ENCODE measurements at places on chromosomes 3 and 15.

GRCh38 chr3:134927599-134927998 is 132.5 kb downstream of the EPHB1 start:
- DNase-seq: no peak

DNA sequence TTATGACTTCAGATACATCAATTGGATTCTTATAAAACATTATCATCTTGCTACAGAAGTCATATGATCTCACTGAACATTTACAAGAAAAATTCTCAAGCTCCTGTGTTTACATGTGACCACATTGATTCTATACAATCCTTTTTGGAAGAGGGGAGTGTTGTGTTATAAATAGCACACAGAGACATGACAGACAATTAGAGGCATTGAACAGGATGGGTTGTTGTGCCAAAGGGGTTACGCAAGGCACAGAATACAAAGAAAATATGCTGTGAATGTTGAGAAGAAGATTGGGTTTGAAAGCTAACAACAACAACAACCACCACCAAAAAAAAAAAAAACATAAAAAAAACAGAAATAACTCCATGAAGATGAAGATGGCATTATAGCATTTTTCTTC is 32.5 kb upstream of the TBL1XR1 start:
- DNase-seq: peak; percentile 26

- DNase-seq: peak; percentile 62
These were observed 28.2 kb downstream of the NEK4 start for GRCh38 chr3:52742418-52743041.

DNA sequence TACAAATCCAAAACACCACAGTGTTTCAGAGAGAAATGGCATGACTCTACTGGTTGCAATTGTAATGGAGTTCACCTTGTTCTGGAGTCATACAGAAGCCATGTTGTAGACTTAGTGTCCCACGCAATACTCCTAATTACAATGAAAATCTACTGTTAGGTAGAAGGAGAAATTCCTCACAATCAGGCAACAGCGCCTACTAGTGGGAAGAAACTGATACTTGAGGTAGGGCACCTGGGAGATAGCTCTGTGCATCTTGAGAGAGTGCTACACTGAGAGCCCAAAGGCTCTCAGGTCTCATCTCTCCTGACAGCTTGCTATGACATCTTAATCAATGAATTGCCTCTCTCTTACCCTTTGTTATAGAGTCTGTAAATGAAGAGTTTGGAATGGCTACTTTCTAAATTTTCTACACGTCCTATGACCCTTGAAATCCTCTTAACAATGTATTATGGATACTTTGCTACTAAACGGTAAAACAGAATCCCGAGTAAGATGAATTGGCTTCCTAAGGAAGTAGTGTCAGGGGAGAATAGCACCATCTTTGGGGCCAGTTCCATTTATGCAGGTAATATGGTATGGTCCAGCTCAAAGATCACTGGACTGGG is 422.7 kb upstream of the TPRG1 start:
- DNase-seq: no peak

DNA sequence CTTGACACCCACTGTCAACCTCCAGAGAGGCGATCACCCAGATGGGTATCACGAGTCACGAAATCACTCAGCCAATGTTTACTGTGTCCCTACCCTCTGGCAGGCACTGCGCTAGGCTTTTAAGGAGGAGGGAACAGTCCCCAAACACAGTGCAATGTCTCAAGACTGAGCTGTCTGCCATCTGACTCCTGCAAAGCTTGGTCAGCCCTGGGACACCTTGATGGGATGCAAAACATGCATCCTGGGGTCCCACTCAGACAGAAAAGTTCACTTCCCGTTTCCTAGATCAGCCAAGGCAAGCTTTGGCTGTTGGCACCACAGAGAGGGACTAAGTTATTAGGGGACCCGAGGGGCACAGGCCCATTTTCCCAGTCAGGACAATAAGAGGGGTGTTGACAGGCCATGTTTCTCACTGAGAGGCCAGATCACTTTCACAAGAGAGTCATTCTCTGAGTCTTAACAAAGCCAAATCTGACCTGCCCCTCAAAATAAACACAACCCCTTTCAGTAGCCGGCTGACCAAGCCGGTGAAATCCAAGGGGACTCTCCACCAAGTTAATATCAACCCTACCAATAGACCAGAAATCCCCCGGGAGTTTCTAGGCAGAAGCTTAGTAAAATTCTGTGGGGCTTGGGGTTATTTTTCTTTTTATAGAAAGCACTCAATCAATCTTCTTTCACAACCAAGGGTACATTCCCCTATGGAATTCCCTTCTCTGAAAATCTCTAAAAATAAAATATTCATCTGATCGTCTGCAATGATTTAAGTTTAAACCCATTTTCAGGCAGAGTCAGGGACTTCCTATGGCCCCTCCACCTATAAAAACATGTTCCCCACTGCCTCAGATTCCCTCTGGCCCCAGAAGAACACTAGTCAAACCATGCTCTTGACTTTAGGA is 3.5 kb downstream of the RFTN1 start:
- no peak for DNase-seq

DNA sequence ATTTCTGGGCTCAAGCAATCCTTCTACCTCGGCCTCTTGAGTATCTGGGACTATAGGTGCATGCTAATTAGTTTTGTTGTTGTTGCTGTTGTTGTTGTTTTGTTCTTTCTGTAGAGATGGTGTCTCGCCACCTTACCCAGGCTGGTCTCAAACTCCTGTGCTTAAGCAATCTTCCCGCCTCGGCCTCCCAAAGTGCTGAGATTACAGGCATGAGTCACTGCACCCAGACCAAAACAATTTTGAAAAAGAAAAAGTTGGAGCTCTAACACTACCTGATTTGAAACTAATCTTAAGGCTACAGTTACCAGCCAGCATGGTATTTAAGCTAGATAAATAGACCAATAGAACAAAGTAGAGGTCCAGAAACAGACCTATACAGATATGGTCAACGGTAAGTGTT is 29.8 kb downstream of the KPNA1 start:
- no peak for DNase-seq

DNA sequence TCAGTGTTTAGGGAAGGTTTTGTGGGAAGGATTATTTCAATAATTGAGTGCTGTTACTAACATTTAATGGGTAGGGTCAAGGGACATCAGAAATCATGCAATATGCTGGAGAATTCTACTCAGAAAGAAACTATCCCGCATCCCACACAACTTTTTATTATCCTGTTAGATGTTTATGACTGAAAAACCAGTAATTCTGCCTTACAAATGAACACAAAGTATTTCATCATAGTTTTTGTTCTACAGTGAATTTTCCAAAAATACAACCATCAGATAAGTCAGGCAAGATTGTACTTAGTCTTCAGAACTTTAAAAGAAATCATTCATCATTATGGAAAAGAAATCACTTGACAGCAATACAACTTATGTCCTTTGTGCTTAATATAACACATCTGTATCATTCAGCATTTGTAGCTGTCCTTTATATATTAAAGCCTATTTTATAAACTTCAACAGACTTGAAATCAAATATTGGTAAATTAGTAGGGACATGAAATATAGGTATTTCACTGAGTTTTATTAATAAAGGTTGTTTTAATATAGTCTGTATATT is 61.9 kb downstream of the TRPM7 start:
- DNase-seq: no peak

- DNase-seq: peak; percentile 42
These were observed 22.0 kb downstream of the AADAC start for GRCh38 chr3:151835751-151836525.

DNA sequence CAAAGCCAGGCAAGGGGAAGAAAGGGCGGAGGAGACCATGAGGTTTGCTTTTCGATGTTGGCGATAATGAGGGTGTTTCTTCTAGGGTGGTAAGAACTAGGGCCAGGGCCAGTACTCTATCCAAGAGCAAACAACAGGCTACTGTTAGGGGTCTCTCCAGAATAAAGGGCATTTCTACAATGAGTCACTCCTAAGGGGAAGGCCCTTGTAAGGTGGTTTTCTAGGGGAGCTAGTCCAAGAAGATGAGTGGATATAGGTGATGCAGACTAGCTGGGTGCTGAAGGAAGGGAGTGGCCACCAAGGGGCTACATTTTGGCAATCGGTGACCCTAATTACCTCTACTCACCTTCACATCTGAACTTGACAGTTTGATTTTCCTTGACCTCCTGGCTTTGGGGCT is 148.5 kb upstream of the HACD2 start:
- no peak for DNase-seq

DNA sequence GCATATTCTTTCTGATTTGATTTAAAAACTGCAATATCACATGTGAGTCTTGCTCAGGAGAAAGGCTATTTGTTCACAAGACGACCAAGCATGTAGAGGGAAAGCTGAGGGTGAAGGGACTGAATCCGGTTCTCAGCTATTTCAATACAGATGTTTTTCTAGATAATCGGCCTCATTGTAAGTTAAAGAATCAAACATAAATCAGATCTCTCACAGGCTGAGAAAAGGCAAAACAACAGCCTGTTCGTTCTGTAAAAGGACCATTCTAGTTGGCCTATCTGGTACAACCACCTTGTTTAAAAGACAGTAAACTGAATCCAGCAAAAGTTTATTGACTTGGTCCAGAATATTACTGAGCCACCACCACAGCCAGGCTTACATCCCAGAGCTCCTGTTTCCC is 1045.7 kb upstream of the CFAP20DC start:
- DNase-seq: no peak

DNA sequence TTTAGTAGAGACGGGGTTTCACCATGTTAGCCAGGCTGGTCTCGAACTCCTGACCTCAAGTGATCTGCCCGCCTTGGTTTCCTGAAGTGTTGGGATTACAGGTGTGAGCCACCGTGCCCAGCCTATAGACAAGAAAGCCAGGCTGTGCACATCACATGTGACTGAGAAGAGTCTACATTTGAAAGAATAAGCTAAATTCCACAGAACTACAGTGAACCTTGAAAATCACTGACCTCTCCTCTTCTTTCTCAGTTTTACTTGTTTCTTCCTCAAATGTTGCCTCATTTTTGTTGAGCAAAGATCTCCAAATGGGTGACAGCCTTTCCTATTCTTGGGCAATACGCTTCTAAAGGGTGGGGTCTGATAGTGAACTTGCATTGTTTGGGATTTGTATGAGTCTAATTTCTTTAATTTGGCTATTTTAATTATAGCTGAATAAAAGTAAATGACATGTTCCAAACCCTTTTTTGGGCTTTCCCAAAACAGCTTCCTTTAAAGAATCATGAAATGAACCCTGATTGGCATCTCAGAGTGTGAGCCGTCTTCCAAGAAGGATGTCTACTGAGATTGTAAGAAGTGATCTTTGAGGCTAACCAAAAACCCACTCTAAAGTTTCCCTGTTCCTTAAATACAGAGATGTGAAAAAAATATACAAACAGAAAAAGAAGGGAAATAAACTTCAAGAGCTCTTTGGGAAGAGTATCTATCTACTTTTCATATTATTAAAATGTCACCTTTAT is 21.6 kb upstream of the SPTBN5 start:
- DNase-seq: no peak

DNA sequence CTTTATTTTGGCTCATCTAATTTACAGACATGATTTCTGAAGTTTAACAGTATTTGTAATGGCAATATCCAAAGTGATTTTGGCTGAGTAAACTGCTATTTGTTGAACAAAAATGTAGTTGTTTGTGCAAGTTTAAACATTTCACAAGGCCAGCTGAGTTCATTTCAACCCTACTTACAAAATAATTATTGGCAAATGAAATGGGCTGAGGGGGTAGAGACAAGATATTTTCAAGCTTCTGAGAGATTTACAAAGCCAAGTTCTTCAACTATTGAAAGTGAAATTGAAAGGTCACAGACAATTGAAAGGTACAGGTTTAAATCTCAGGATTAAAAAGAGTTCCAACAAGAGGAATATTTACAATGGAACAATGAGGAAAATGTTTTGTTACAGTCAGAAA is 77.1 kb downstream of the DUT start:
- DNase-seq: no peak

GRCh38 chr3:14124223-14124614 is 451 bp downstream of the CHCHD4 start:
- peak; percentile 56 for DNase-seq

GRCh38 chr3:141105828-141106628 is 54.9 kb downstream of the SPSB4 start:
- peak; percentile 72 for DNase-seq

- DNase-seq: no peak
These were observed 49.6 kb upstream of the ICE2 start for GRCh38 chr15:60528530-60528929.

DNA sequence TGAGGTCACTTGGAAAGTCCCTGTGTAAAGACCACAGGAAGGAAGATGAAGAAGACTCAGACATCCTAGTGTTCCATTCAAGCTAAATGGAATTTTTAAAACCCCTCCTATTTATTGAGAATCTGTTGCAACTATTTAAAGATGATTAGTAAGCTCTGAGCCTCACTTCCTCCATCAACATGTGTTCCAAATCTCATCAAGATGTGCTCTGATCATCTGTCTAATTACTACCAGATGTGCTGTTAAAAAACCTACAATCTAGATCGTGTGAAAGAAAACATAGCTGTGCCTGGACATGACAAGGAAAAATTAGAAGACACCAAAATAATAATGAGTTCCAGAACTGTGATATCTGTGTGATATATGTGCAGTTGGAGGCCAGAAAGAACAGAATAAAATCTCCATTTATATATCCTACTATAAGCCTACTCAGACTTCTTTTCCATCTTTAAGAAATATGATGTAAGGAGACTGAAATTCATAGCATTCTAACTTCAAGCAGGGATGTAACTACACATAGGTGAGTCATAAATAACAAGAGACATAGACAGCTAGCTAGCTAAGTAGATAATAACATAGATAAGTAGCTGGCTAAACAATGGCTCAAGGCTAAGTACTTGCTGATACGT is 7.8 kb downstream of the XPC start:
- peak; percentile 32 for DNase-seq

- peak; percentile 33 for DNase-seq
These were observed 303.8 kb downstream of the TLE3 start for GRCh38 chr15:69793781-69794451.

GRCh38 chr15:64443747-64444621 is 16.4 kb upstream of the ZNF609 start:
- DNase-seq: peak; percentile 65

GRCh38 chr3:179149406-179149867 is 1.3 kb downstream of the PIK3CA start:
- peak; percentile 22 for DNase-seq

- peak; percentile 64 for DNase-seq
These were observed 98.9 kb downstream of the MAGI1 start for GRCh38 chr3:65939801-65940246.

GRCh38 chr3:185733980-185734724 is 90.7 kb downstream of the IGF2BP2 start:
- DNase-seq: peak; percentile 70

All from AG20443 (cell line).